ENCODE measurements at places on chromosomes 2 and 18. TPM values are rescaled to one million over a fixed set of nuclear protein-coding genes. Genes with fewer than 3 reads are reported as not detected.

The CGREF1 gene
- 8.5 TPM for total RNA-seq

The HNMT gene
- 6.2 TPM for total RNA-seq

The ANTXR1 gene
- 2.6 TPM for total RNA-seq

The HOXD3 gene
- 18.0 TPM for total RNA-seq

The RESP18 gene
- total RNA-seq: not detected

The ABCG8 gene
- total RNA-seq: not detected

The ALK gene
- not detected for total RNA-seq

The ANKRD62 gene
- not detected for total RNA-seq

Data from vein endothelial cell (primary cell).